ENCODE measurements at places on chromosomes 7 and 10.

GRCh38 chr10:62996925-62997324 is 136.2 kb upstream of the NRBF2 start:
- no peak for DNase-seq

DNA sequence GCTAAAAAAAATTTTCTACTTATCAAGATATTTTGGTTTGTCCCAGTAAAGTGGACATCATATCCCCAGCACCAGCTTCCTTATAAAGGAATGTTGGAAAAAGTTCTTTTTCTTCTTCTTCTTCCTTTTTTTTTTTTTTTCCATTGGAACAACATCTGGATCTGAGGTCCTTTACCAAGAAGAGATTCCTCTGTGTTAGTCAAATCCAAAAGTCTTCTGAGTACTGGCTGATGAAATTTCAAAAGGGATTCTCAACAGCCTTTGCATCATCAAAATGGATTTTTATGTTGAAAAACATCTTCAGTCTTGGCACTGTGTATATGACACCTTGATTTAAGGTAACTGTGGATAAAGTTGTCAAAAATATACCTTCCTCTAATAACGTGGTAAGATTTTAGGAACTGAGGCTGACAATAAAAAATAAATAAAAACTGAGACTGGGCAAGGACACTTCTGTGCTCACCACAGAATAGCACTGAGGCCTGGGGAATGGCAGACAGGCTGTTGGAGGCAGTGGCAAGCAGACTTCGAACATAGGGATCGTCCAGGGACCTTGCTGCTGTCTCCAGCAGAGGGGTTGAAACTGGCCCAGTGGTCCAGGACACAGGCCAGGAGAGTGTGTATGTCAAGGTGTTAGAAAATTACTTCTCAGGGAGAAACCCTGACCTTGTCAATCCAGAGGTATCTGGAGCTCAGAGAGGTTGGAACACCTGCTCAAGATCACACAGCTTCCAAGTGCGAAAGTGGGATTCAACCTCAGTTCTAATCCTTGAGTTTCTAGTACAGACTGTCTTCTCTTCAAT is 130.4 kb downstream of the PTPN20 start:
- DNase-seq, result no peak

- no peak for DNase-seq
These were observed 275.0 kb downstream of the TSPAN12 start for GRCh38 chr7:120582916-120583315.

DNA sequence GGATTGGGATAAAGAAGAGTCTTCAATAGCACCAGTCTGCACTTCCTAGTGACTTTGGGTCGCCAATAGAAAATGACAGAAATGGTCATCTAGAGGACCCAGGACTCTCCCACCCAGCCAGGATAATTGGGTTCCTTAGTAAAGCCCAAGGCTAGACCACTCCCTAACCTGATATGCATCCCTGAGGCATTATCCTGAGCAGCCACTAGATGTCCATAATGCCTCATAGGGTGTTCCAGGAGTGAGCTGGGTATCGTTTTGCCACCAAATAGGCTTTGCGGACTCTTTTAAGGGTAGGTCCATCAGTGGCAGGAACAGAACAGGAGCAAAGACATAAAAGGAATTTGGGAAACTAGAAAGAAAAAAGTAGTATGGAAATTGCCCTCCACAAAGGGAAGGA is 4.5 kb upstream of the LRRC4 start:
- DNase-seq, result no peak

GRCh38 chr7:99779949-99780348 is 4.0 kb downstream of the CYP3A4 start:
- no peak for DNase-seq

Data from islet precursor cell (in vitro differentiated cells).